Smooth muscle cell of the umbilical artery (primary cell): ENCODE measurements at places on chromosomes 5 and 9. TPM values are rescaled to one million over a fixed set of nuclear protein-coding genes. Genes with fewer than 3 reads are reported as not detected.

GPR151 gene
- not detected in 2 replicates for total RNA-seq

TMED7 gene
- total RNA-seq: 212 and 279 TPM in 2 replicates

OBP2B gene
- not detected in 2 replicates for total RNA-seq

PCDHB16 gene
- total RNA-seq: 0.09 and 0.30 TPM in 2 replicates

PCDHGA8 gene
- 2.8 and 3.0 TPM in 2 replicates for total RNA-seq

NINJ1 gene
- total RNA-seq: 31.5 and 36.3 TPM in 2 replicates

SLC27A6 gene
- total RNA-seq: under 0.01 and 0.32 TPM in 2 replicates

GCNT4 gene
- total RNA-seq: 0.23 and 0.59 TPM in 2 replicates

GAS1 gene
- 12.1 and 86.1 TPM in 2 replicates for total RNA-seq

GFRA3 gene
- not detected in 2 replicates for total RNA-seq

IL11RA gene
- 9.0 and 27.0 TPM in 2 replicates for total RNA-seq

ADGRD2 gene
- total RNA-seq: not detected in 2 replicates

SAPCD2 gene
- 0.89 and 5.7 TPM in 2 replicates for total RNA-seq

CHSY3 gene
- 43.7 and 53.7 TPM in 2 replicates for total RNA-seq

ARID3C gene
- 0.18 TPM in 1 of 2 replicates, not detected in the other for total RNA-seq

SPATA31D4 gene
- not detected in 2 replicates for total RNA-seq

TMC1 gene
- under 0.01 and 0.28 TPM in 2 replicates for total RNA-seq

FRMD3 gene
- total RNA-seq: 0.32 and 0.89 TPM in 2 replicates

COL23A1 gene
- total RNA-seq: 0.09 TPM in 1 of 2 replicates, not detected in the other

SPATA31A3 gene
- not detected in 2 replicates for total RNA-seq

IFNA13 gene
- not detected in 2 replicates for total RNA-seq

C9 gene
- 0.46 TPM in 1 of 2 replicates, not detected in the other for total RNA-seq

TICAM2 gene
- total RNA-seq: 5.0 and 5.6 TPM in 2 replicates

DEPDC1B gene
- total RNA-seq: 1.5 and 4.8 TPM in 2 replicates

MGAT1 gene
- 96.2 and 122 TPM in 2 replicates for total RNA-seq

ORM1 gene
- total RNA-seq: not detected in 2 replicates

AHRR gene
- total RNA-seq: 4.6 and 10.7 TPM in 2 replicates
